ENCODE measurements at places on chromosomes 11 and 22. TPM values are rescaled to one million over a fixed set of nuclear protein-coding genes. Genes with fewer than 3 reads are reported as not detected.

Gene GAL
- not detected for total RNA-seq

DNA sequence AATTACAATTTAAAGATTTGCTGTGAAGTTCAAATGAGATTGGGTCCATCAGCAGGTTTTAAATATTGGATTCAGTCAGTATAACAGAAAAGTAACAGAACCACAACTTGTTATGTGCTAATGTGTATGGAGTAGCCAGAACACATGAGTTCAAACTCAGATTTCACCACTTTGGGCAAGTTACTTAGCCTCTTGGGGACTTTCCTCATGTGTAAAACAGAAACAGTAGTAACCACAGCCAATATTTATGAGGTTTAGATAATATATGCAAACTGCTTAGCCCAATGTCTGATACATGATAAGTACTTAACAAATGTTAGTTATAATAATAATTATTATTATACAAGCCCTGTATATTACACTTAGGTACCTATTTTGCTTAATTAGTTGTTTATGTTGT lies 21.8 kb upstream of the SLC5A12 start:
- no peaks in the 10 kb centered on the region for H3K36me3 ChIP-seq
- DNase-seq: no peak

Gene TH
- total RNA-seq: not detected

Gene KCNK7
- 1.2 TPM for total RNA-seq

DNA sequence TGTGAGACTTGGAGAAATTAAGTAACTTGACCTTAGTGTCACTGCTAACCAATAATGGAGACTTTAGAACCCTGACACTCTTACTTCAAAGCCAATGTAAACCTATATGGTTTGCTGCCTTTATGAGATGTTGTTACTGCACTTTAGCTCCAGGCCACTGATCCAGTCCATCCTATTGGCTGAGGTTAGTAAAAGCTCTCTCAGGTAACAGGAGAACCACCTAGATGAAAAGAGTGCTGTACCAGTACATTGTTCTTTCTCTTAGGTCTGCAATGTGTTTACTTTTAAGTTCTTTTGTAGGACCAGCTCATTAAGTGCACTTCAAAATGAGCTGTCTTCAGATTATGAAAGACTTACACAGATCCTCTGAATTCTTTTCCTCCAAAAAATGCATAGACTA lies 994.0 kb upstream of the FAT3 start:
- no peaks in the 10 kb centered on the region for H3K36me3 ChIP-seq
- peak overlapping the region; percentile 41 for H3K27ac ChIP-seq
- no peaks in the 10 kb centered on the region for H3K27me3 ChIP-seq
- DNase-seq: no peak

GRCh38 chr22:23144932-23145877 lies at the start of gene RAB36:
Gene RAB36 (plus strand): TSS chr22:23145477. CDS start chr22:23146617, 1,140 bp downstream.
- H3K27me3 ChIP-seq: no peaks in the 10 kb centered on the region
- H3K36me3 ChIP-seq: peaks cover 7% of the 10 kb centered on the region
- H3K4me3 ChIP-seq: peak within 1 kb of the TSS; percentile 59
- peak; percentile 98 for DNase-seq

DNA sequence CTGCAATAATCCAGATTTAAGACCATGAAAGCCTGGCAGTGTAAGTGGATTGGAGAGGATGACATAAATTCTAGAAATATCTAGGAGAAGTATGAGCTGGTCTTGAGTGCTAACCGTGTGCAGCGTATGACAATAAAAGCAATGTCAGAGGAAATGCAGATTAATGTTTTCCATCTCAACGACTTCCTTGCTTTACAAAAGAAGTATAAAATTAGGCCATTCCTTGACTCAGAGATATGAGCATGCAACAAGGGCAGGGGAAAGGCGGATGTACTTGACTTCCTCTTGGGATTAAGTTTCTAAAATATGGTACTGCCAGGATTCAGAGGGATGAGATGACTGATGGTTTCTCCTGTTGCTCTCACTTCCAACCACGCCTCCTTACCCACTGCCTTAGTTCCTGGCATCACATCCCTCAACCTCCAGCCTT lies 32.3 kb downstream of the ADAMTS15 start:
- no peaks in the 10 kb centered on the region for H3K27me3 ChIP-seq
- no peaks in the 10 kb centered on the region for H3K36me3 ChIP-seq
- no peak overlapping the region for H3K4me3 ChIP-seq

Gene C22orf42
- not detected for total RNA-seq

GRCh38 chr11:117471776-117472175 lies 144.1 kb downstream of the CEP164 start:
- DNase-seq: no peak
- H3K36me3 ChIP-seq: peaks cover 3% of the 10 kb centered on the region
- no peak overlapping the region for H3K27ac ChIP-seq

- H3K36me3 ChIP-seq: no peaks in the 10 kb centered on the region
- H3K27me3 ChIP-seq: no peaks in the 10 kb centered on the region
- H3K27ac ChIP-seq: no peak overlapping the region
- H3K4me3 ChIP-seq: no peak overlapping the region
- DNase-seq: no peak
Observed at GRCh38 chr22:16793831-16794230, 31.4 kb downstream of the XKR3 start.

GRCh38 chr11:74050465-74050864 lies 41.6 kb upstream of the UCP3 start:
- DNase-seq: no peak
- H3K27ac ChIP-seq: no peak overlapping the region
- no peaks in the 10 kb centered on the region for H3K4me1 ChIP-seq
- no peaks in the 10 kb centered on the region for H3K27me3 ChIP-seq

GRCh38 chr11:122633219-122633829 lies 22.2 kb upstream of the UBASH3B start:
- no peak overlapping the region for H3K27ac ChIP-seq
- no peaks in the 10 kb centered on the region for H3K27me3 ChIP-seq
- H3K4me3 ChIP-seq: no peak overlapping the region
- no peaks in the 10 kb centered on the region for H3K36me3 ChIP-seq
- no peak for DNase-seq

Gene HNRNPUL2
- 31.4 TPM for total RNA-seq

Gene MYBPC3
- not detected for total RNA-seq

Gene OR8D1
- not detected for total RNA-seq

Gene MAML2
- 24.4 TPM for total RNA-seq

Gene SUSD2
- total RNA-seq: 4.2 TPM

Gene HBB
- total RNA-seq: 90.2 TPM

DNA sequence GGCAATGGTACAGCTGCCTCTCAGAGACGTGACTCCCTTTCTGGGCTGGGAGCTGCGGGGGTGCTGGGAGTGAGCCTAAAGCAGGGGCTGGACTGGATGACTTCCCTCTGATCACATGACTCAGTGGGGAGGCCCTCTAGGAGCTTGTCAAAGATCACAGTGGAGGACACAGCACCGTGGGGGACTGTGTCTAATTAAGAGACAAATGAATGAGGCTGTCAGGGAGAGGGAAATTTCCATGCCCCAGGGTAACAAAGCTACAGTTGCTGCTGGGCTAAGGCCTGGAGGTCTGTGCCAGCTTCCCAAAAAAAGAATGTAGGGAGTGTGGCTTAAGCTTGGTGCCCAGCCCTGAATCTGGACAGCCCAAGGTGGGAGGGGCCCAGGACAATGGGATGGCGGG lies 262.8 kb upstream of the PLET1 start:
- H3K27ac ChIP-seq: peak overlapping the region; percentile 20
- no peaks in the 10 kb centered on the region for H3K27me3 ChIP-seq
- no peak overlapping the region for H3K4me3 ChIP-seq

Gene PHLDB1
- total RNA-seq: 69.9 TPM

Gene CSNK2A3
- total RNA-seq: 0.83 TPM

GRCh38 chr11:86442420-86442819 lies 67.7 kb downstream of the CCDC81 start:
- no peak for DNase-seq
- no peak overlapping the region for H3K4me3 ChIP-seq
- H3K36me3 ChIP-seq: peaks cover 53% of the 10 kb centered on the region
- no peaks in the 10 kb centered on the region for H3K27me3 ChIP-seq
- H3K4me1 ChIP-seq: no peaks in the 10 kb centered on the region

DNA sequence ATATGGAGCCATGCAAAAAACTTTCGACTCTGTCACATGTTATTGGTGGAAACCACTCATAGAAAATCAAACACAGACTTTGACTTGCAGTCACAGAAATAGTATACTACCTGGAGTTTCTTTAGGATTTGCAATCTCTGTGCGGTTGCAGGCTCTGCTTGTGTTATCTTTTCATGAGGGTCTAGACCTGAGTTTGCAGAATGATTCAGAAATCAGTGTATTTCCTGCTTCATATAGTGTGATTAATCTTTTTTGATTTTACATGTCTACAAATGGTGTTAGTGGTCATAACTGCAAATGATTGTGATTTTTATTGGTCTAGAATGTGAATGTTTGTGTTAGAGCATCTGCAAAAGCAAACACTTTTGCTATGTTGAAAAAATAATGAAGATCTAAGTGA lies 690.2 kb downstream of the NTM start:
- H3K4me3 ChIP-seq: no peak overlapping the region
- H3K36me3 ChIP-seq: no peaks in the 10 kb centered on the region
- H3K4me1 ChIP-seq: peaks cover 9% of the 10 kb centered on the region
- H3K27ac ChIP-seq: no peak overlapping the region

DNA sequence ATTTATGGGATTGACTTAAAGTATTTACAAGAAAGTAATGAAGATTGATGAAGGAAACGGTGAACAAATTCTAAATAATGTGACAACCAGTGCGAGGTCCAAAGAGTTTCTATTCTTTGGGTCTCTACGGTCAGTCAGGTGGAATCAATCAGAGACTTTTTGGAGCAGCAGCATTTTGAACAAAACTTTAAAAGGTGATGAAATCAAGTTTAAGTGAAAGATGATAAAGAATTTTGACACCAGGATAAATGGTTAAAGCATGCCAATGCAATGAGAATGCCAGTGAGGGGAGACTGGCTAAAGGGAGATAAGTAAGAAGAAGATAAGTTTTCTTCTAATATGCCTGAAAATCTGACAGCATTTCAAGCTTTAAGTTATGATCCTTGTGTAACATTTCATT lies 67.9 kb downstream of the DCUN1D5 start:
- H3K27me3 ChIP-seq: no peaks in the 10 kb centered on the region
- H3K36me3 ChIP-seq: no peaks in the 10 kb centered on the region
- H3K27ac ChIP-seq: no peak overlapping the region
- no peak overlapping the region for H3K4me3 ChIP-seq
- DNase-seq: no peak

- H3K36me3 ChIP-seq: peaks cover 46% of the 10 kb centered on the region
- H3K4me1 ChIP-seq: no peaks in the 10 kb centered on the region
- H3K27me3 ChIP-seq: no peaks in the 10 kb centered on the region
- H3K27ac ChIP-seq: peak overlapping the region; percentile 27
Observed at GRCh38 chr11:14455648-14456430, 43.8 kb downstream of the COPB1 start.

Gene GLB1L2
- total RNA-seq: 10.2 TPM

DNA sequence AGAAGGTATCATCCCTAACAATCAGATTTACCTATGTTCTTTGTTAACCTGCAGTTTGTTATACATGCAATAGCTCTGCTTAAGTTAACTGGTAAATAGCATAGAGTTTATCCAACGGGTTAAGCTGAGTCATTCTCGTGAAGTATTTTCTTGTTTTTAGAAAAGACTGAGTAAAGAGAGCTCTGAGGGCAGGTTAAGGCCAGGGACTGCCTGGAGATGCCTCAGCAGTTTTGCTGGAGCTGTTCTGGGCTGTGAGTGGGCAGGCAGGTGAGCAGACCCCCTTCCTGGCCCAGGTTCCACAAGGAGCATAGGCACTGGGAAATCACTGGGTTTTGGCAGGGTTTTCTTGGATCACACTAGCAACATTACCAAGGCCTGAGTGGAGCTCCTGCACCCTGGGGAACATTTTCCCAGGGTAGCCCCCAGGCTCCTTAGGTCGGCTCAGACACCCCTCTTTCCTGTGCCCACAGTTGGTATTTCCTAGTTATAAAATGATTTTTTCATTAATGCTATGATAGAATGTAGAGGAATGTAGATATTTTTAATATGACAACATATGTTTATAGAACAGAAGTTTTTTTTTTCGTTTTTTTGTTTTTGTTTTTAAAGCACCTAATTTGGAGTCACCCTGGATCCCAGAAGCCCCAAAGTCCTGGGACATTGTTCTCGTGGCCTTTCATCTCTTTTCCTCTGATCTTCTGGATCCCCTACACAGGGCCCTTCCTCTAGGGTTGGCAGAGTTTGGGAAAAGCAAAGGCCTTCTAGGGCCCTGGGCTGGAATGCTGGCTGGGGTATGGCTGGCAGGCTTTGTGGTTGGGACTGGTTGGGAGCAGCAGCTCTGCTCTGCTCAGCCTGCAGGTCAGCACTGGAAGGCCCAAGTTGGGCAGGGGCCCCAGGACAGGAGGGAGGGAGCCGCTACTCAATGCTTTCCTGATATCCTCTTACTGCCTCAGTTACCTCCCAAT lies 26.7 kb downstream of the IRAG1 start:
- H3K36me3 ChIP-seq: no peaks in the 10 kb centered on the region
- peaks cover 97% of the 10 kb centered on the region for H3K4me1 ChIP-seq
- no peak for DNase-seq
- no peak overlapping the region for H3K4me3 ChIP-seq

- peak overlapping the region; percentile 61 for H3K27ac ChIP-seq
- H3K4me1 ChIP-seq: peaks cover 67% of the 10 kb centered on the region
- peak overlapping the region; percentile 55 for H3K4me3 ChIP-seq
- DNase-seq: no peak
- no peaks in the 10 kb centered on the region for H3K36me3 ChIP-seq
- no peaks in the 10 kb centered on the region for H3K27me3 ChIP-seq
Observed at GRCh38 chr22:20206709-20207215, 55.9 kb upstream of the CCDC188 start.

GRCh38 chr11:113504586-113504985 lies 29.4 kb upstream of the DRD2 start:
- no peak overlapping the region for H3K4me3 ChIP-seq
- H3K27ac ChIP-seq: no peak overlapping the region
- H3K4me1 ChIP-seq: no peaks in the 10 kb centered on the region
- peak; percentile 60 for DNase-seq

Gene OR51B4
- not detected for total RNA-seq

Gene NECTIN1
- 2.4 TPM for total RNA-seq

Gene IFITM1
- total RNA-seq: 162 TPM

GRCh38 chr11:23078289-23078971 lies 218.2 kb upstream of the CCDC179 start:
- H3K27me3 ChIP-seq: no peaks in the 10 kb centered on the region
- no peaks in the 10 kb centered on the region for H3K36me3 ChIP-seq
- H3K27ac ChIP-seq: no peak overlapping the region
- H3K4me3 ChIP-seq: no peak overlapping the region

DNA sequence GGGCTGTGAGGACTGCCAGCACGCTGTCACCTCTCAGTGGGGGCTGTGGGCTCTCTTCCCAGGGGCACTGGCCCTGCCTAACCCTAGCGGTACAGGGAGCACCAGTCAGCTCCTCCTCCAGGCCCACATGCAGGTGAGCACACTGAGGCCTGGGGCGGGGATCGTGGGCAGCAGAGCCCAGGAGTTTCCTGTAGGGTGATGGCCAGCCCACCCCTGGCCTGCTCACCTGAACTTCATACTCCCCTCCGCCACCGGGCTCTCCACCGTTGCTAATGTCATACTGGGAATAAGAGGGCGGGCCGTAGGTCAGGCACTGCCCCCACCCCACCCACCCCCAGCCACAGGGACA lies 10.0 kb upstream of the TREH start:
- H3K4me3 ChIP-seq: peak overlapping the region; percentile 59
- DNase-seq: no peak
- H3K27ac ChIP-seq: peak overlapping the region; percentile 82
- H3K4me1 ChIP-seq: peaks cover 23% of the 10 kb centered on the region
- H3K27me3 ChIP-seq: no peaks in the 10 kb centered on the region

Gene SMIM35
- not detected for total RNA-seq

GRCh38 chr11:125649465-125650166 lies 24.7 kb downstream of the CHEK1 start:
- no peaks in the 10 kb centered on the region for H3K27me3 ChIP-seq
- no peak overlapping the region for H3K4me3 ChIP-seq
- no peak overlapping the region for H3K27ac ChIP-seq
- H3K4me1 ChIP-seq: no peaks in the 10 kb centered on the region
- H3K36me3 ChIP-seq: no peaks in the 10 kb centered on the region
- DNase-seq: no peak

GRCh38 chr11:96126917-96127595 lies 203.1 kb upstream of the MTMR2 start:
- no peak for DNase-seq
- no peaks in the 10 kb centered on the region for H3K36me3 ChIP-seq
- H3K27me3 ChIP-seq: no peaks in the 10 kb centered on the region
